Dermis blood vessel endothelial cell (primary cell): ENCODE measurements at places on chromosomes 4 and X. TPM values are rescaled to one million over a fixed set of nuclear protein-coding genes. Genes with fewer than 3 reads are reported as not detected.

DUSP21 gene
- total RNA-seq = not detected in 2 replicates

SSX4 gene
- not detected in 2 replicates for total RNA-seq

FHIP1A gene
- total RNA-seq = 0.17 and 0.33 TPM in 2 replicates

TMEM31 gene
- not detected in 2 replicates for total RNA-seq

ANAPC10 gene
- total RNA-seq = 27.6 and 35.6 TPM in 2 replicates

NDNF gene
- 4.1 and 6.7 TPM in 2 replicates for total RNA-seq

GRPEL1 gene
- total RNA-seq = 32.3 and 52.4 TPM in 2 replicates

TXK gene
- 0.17 and 0.23 TPM in 2 replicates for total RNA-seq

ADH1C gene
- not detected in 2 replicates for total RNA-seq

PPEF2 gene
- total RNA-seq = not detected in 2 replicates

SPIN2A gene
- 0.09 and 0.17 TPM in 2 replicates for total RNA-seq

RBM47 gene
- 1.0 and 4.6 TPM in 2 replicates for total RNA-seq

GNRHR gene
- not detected in 2 replicates for total RNA-seq

TBX22 gene
- not detected in 2 replicates for total RNA-seq

CBLL2 gene
- not detected in 2 replicates for total RNA-seq

ZDHHC15 gene
- under 0.01 TPM in 1 of 2 replicates, not detected in the other for total RNA-seq

TCEAL1 gene
- total RNA-seq = 20.6 and 30.3 TPM in 2 replicates

DCAF12L1 gene
- under 0.01 and 0.09 TPM in 2 replicates for total RNA-seq

TRO gene
- total RNA-seq = 4.4 and 5.9 TPM in 2 replicates

ETDA gene
- total RNA-seq = not detected in 2 replicates

SORBS2 gene
- total RNA-seq = 104 and 200 TPM in 2 replicates

FRMPD4 gene
- total RNA-seq = 0.05 TPM in 1 of 2 replicates, not detected in the other

CFAP99 gene
- 0.17 TPM in 1 of 2 replicates, not detected in the other for total RNA-seq

GAGE13 gene
- not detected in 2 replicates for total RNA-seq

ETDB gene
- total RNA-seq = not detected in 2 replicates

KDR gene
- 292 and 321 TPM in 2 replicates for total RNA-seq
